ENCODE measurements at places on chromosomes 2 and 18. TPM values are rescaled to one million over a fixed set of nuclear protein-coding genes. Genes with fewer than 3 reads are reported as not detected.

Gene SERPINB5
- total RNA-seq: not detected

Gene LOXHD1
- total RNA-seq: not detected

Gene GCFC2
- 30.8 TPM for total RNA-seq

Gene IGFBP5
- not detected for total RNA-seq

Gene LAMA1
- total RNA-seq: not detected

Gene SPATA3
- total RNA-seq: 0.24 TPM

DNA sequence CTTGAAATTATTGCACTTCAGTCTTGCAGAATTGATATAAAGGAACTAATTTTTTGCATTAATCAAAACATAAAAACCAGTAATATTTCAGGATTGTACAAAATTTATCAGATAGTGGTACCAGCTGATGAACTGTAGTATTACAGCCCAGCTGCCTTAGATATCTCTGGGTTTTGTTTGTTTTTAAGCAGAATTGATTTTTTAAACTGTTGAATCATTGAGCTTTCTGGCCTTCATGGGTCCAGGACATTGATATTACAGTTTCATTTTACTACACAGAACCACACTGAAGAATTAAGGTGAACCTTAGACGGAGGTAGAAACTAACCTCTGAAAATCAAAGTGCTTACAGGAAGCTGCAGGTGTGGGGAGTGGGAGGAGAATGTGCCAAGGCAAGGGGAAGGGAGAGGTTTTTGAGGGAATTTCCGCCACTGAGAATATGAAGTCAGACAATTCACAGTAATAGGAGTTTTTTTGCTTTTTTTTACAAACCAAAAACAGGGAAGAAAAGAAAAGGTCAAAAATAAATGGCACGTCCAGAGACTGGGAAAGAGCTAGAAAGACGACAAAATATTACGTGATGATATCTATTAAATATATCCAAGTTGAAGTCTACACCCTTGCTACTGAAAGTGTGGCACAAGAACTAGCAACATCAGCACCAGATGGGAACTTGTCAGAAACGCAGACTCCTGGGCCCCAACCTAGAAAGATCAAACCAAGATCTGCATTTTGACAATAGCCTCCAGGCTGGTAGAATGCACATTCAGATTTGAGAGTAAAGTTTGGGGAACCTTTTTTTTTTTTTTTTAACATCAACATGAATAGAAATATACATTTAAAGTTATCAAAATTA lies 40.8 kb upstream of the SPAG16 start:
- no peak overlapping the region for H3K27ac ChIP-seq
- H3K4me1 ChIP-seq: no peaks in the 10 kb centered on the region
- H3K4me3 ChIP-seq: no peak overlapping the region
- H3K27me3 ChIP-seq: no peaks in the 10 kb centered on the region

DNA sequence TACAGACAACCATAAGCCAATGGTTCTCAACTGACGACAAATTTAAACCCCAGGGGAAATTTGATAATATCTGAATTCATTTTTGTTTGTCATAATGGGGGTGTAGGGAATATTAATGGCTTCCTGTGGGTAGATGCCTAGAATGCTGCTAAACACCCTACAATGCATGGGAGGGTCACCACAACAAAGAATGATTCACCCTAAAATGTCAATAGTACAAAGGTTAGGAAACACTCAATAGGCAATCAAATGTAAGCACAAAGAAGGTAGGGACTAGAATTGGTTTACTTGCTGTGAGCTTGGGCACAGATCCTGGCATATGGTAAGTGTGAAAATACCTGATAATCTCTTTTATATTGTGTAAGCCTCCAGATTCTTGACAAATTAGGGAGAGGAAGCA lies 20.1 kb upstream of the FANCL start:
- no peaks in the 10 kb centered on the region for H3K27me3 ChIP-seq
- H3K27ac ChIP-seq: no peak overlapping the region
- H3K36me3 ChIP-seq: no peaks in the 10 kb centered on the region
- no peak overlapping the region for H3K4me3 ChIP-seq

DNA sequence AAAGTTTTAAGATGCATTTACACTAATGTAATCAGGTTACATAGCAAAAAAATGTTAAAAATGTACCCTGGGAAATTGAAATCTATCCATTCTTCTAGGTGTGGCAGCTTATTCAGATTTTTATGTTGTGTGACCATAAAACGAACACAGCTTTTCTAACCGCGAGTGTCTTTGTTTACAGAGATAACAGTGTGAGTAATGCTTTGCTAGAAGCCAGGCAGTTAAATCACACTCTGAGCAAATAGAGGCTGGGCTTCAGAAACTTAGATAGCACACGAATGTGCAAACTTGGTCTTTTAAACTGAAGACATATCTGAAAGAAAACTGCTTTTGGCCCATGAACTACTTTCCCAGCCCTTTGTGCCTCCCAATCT lies 116.1 kb downstream of the SPTBN1 start:
- H3K4me3 ChIP-seq: peak overlapping the region; percentile 72
- DNase-seq: no peak
- H3K27ac ChIP-seq: peak overlapping the region; percentile 84
- H3K27me3 ChIP-seq: no peaks in the 10 kb centered on the region
- H3K36me3 ChIP-seq: no peaks in the 10 kb centered on the region

DNA sequence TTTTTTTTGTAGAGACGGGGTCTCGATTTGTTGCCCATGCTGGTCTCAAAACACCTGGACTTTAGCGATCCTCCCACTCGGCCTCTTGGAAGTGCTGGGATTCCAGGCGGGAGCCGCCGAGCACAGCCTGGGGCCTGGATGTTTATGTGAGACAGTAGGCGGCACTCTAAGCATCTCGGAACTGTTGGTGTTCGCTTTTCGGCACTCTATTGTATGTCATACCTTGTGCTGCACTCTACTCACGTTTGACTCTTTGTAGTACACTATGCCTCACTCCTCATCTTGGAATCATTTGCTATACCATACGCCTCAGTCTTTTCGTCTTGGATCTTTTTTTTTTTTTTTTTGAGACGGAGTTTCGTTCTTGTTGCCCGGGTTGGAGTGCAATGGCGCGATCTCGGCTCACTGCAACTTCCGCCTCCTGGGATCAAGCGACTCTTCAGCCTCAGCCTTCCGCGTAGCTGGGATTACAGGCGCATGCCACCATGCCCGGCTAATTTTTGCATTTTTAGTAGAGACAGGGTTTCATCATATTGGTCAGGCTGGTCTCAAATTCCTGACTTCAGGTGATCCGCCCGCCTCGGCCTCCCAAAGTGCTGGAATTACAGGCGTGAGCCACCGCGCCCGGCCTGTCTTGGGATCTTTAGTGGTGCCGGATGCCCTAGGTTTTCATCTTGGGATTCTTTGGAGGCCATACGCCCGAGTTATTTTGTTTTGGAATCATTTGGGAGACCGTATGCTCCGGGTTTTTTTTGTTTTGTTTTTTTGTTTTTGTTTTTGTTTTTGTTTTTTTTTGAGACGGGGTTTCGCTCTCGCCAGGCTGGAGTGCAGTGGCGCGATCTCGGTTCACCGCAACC lies 24.2 kb upstream of the ZDBF2 start:
- DNase-seq: no peak
- H3K4me3 ChIP-seq: peak overlapping the region; percentile 17
- no peaks in the 10 kb centered on the region for H3K4me1 ChIP-seq
- no peaks in the 10 kb centered on the region for H3K36me3 ChIP-seq

- peak overlapping the region; percentile 10 for H3K4me3 ChIP-seq
- no peak for DNase-seq
- H3K36me3 ChIP-seq: no peaks in the 10 kb centered on the region
- peaks cover 89% of the 10 kb centered on the region for H3K4me1 ChIP-seq
- H3K27ac ChIP-seq: no peak overlapping the region
- H3K27me3 ChIP-seq: no peaks in the 10 kb centered on the region
Measured at GRCh38 chr18:69949538-69949936, 1.9 kb upstream of the CD226 start.

DNA sequence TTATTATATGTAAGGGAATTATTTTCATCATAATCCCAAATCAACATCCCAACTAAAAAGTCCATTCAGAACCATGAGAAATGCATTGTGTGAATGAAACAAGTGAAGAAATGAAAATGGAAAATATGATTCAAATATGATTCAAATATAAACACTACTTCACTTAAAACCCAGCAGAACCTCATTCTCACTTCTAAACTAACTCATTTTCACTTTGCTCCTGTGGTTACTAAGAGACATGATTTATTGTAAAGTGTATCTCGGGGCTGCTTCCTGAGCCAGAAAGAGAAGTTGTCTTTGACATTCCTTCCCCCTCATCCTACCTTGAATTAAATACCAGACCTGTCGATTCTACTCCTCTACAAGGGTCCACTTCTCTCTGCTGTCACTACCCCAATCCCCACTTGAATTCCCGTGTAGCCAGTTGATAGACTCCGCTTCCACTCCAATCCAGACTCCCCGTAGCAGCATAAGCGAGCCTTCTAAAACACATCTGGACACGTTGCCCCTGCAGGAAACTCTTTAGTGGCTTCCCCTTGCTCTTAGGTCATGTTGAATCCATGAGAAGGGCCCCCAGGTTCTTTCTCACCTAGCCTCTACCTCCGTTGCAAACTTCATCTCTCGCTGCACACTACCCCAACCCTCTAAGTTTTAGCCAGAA lies 697.0 kb upstream of the ID2 start:
- H3K36me3 ChIP-seq: no peaks in the 10 kb centered on the region
- no peaks in the 10 kb centered on the region for H3K27me3 ChIP-seq
- no peaks in the 10 kb centered on the region for H3K4me1 ChIP-seq
- H3K27ac ChIP-seq: no peak overlapping the region
- DNase-seq: no peak
- no peak overlapping the region for H3K4me3 ChIP-seq

- H3K4me1 ChIP-seq: no peaks in the 10 kb centered on the region
- no peak overlapping the region for H3K27ac ChIP-seq
- no peaks in the 10 kb centered on the region for H3K36me3 ChIP-seq
Measured at GRCh38 chr2:141341444-141341843, 789.4 kb downstream of the LRP1B start.

- DNase-seq: no peak
- no peaks in the 10 kb centered on the region for H3K36me3 ChIP-seq
- H3K4me3 ChIP-seq: no peak overlapping the region
- H3K4me1 ChIP-seq: no peaks in the 10 kb centered on the region
- no peak overlapping the region for H3K27ac ChIP-seq
Measured at GRCh38 chr18:28269750-28270149, 92.8 kb upstream of the CDH2 start.

- no peak overlapping the region for H3K27ac ChIP-seq
- no peak for DNase-seq
- H3K36me3 ChIP-seq: no peaks in the 10 kb centered on the region
- H3K27me3 ChIP-seq: no peaks in the 10 kb centered on the region
- no peaks in the 10 kb centered on the region for H3K4me1 ChIP-seq
- no peak overlapping the region for H3K4me3 ChIP-seq
Measured at GRCh38 chr2:63768051-63768450, 73.6 kb upstream of the UGP2 start.
